ENCODE measurements at places on chromosomes 13 and 19. TPM values are rescaled to one million over a fixed set of nuclear protein-coding genes. Genes with fewer than 3 reads are reported as not detected.

GRCh38 chr19:5352229-5352763, 11.7 kb upstream of the PTPRS start:
- DNase-seq = no peak

DNA sequence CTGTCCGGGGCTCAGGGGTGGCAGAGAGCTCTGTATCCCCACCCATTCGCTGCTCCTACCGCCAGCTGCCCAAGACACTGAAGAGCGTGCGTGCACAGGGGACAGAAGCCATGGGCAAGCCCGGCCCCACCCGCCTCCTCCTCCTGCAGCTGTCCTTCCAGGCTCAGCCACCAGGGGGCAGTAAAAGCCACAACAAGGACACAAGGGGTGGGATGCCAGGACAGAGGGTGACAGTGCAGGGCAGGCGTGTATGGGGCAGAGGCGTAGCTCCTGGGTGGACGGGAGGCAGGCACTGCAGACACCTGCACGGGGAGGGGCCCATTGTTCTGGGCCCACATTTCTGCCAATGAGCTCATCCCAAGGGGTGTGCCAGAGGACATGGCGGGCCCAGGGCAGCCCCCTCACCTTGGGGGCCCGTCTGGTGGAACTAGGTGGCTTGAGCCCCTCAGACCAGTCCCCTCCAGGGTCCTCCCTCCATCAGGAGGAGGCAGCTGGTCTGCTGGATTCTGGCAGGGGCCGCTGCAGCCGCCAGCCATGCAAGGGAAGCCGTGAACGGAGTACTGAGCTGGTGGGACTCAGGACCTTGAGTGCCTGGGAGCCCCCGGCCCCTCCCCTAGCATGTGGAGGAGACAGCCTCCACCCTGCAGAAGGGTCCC, 61.2 kb downstream of the MLLT1 start:
- peak; percentile 91 for DNase-seq

DNA sequence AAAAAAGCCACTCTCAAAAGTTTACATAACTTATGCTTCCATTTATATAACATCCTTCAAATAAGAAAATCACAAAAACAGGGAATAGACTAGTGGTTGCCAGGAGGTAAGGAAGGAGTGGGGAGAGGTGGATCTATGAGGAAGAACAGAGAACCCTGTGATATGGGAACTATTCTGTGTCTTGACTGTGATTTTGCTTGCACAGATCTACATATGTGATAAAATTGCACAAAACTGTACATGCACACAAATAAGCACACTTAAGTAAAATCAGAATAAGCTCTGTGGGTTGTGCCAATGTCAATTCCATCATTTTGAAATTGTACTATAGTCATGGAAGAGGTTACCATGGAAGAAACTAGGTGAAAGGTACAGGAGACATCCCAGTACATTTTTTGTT, 121.6 kb upstream of the SGCG start:
- DNase-seq = no peak

GRCh38 chr19:4524808-4525562, 6.7 kb upstream of the PLIN4 start:
- DNase-seq = peak; percentile 40

- no peak for DNase-seq
Measured at GRCh38 chr19:1000095-1000494, at the start of gene GRIN3B. GRIN3B (plus strand) TSS chr19:1000419; CDS start chr19:1000438, 19 bp downstream.

GRCh38 chr13:101140087-101140770, 276.1 kb downstream of the NALCN start:
- DNase-seq = no peak

DNA sequence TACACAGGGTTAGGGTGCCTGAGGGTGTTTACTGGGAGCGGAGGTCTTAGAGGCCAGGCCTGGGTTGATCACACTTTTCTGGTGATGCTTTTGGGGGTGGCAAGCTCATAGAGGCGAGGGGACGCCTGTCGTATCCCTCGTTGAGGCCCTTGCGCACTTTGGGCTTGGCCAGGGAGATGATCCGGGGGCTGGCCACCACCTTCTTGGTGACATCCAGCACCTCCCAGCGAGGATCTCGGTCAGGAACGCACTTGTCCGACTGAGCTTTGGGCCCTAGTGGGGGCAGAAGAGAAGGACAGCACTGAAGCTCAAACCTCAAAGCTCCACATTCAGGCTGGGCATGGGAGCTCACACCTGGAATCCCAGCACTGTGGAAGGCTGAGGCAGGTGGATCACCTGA, 17.6 kb upstream of the MIER2 start:
- no peak for DNase-seq

- no peak for DNase-seq
Measured at GRCh38 chr19:45569619-45570421, 14.8 kb downstream of the OPA3 start.

GRCh38 chr19:43726736-43727592, 11.1 kb downstream of the IRGC start:
- no peak for DNase-seq

DNA sequence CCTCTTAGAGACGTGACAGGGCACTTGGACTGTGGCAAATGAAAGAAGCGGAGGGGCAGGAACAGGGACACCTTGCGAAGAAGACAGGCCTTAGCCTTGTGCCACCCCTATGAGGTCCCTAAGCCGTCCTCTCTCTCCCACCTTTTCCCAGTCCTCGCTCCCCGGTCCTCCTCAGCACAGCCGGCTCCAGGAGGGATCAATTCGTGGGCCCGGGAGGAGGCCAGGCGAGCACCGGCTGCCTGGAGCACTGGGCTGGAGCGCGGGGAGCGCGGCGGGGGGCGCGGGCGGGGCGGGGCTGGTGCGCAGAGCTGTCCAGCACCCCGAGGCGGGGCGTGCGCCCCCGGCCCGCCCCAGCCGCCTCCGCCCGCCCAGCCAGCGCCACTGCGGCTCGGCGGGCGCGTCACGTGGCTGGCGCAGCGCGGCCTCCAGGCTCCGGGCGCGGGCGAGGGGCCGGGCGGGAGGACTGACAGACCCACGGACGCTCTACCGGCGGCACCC, at the start of gene LRP3:
TSS of gene LRP3 (plus strand) at position 466 of the 498 bp plus-strand sequence. CDS start 456 bp downstream, outside the sequence.
- DNase-seq = peak; percentile 83

DNA sequence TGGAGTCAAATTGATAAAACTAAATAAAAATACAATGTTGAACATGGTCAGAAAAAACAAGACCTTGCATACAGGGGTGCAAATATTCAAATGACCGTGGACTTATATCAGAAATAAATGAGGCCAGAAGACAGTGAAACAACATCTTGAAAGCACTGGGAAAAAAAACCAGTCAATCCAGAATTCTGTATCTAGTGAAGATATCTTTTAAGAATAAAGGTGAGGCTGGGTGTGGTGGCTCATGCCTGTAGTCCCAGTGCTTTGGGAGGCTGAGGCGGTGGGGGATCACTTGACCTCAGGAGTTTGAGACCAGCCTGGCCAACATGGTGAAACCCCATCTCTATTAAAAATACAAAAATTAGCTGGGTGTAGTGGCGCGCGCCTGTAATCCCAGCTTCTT, 15.2 kb upstream of the CEBPA start:
- no peak for DNase-seq

- peak; percentile 85 for DNase-seq
Measured at GRCh38 chr13:26015271-26016125, 36.3 kb downstream of the SHISA2 start.

DNA sequence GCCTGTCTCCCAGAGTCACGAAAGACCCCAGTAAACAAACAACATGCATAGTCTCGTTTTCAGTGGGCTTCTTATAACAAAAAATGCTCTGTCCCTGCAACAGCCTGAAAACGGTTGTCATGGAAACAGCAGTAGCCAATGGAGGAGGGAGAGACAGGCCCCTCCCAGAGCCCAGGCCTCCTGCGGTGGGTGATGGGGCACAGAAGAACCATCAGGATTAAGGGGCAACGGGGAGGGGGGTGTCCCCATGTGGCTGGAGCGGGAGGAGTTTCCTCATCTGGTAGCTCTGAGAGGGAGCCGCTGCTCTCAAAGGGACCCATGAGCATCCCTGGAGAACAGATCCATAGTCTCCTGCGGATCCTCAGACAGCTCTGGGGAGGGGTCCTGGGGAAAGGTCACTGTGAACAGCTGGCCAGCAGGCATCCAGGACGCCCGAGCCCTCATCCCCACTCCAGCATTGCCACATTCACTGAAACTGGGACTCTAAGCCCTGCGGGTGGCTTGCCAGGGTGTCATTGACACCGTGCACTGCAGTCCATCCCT, 37.5 kb upstream of the PNMA8B start:
- DNase-seq = peak; percentile 50

DNA sequence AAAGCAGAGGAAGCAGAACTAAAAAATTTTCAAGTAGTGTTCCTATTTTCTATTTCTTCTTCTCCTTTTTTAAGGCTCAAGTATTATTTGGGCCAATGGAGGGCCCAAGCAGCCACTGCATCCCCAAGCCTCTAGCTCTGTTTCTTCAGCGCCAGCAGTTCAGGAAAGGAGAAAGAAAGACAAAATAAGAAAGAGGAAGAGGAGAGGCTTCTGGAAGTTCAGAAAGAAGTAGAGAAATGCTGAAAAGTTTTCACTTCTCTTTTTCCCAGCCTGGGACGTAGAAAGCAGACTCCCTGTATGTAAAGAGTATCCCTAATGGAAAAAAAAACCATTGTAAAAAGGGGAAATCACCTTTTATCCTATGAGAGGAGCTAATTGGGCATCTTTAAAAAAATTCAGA, 165.5 kb upstream of the KLF12 start:
- no peak for DNase-seq

DNA sequence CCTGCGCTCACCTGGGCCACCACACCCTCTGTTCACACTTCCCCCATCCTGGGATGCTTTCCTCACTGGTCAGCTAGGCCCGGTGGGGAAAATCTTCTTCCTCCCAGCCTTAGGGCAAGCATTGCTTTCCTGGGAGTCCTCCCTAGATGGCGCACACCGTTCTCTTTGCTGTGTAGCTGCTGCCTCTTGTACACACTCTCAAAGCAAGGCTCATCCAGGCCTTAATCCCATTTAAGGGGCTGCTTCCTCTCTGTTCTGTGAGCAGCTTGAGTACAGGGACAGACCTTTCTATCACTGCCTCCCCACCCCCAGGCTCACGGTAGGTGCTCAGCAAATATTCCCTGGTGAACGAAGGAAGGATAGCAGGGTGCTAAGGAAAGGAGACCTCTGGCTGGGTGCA, 11.1 kb downstream of the SLC7A10 start:
- DNase-seq = no peak

DNA sequence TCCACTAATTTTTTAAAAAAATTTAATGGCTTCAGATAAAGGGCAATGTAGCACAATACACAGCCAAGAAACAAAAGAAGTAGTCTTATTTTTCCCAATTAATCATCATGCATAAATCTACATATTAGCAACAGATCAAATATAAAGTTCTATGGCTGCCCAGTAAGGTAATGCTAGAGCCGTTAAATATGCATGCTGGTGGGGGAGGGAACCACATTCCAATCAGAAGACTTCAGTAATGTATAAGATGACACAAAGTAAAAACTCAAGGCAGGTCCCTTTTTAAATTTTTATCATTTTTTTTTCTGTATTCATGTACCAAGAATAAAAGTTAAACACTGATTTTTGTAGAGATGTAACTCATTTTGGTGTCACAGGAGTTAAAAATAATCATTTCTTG, 62.0 kb downstream of the MPHOSPH8 start:
- DNase-seq = no peak

- DNase-seq = no peak
Measured at GRCh38 chr13:46738766-46739165, 58.2 kb downstream of the ESD start.

DNA sequence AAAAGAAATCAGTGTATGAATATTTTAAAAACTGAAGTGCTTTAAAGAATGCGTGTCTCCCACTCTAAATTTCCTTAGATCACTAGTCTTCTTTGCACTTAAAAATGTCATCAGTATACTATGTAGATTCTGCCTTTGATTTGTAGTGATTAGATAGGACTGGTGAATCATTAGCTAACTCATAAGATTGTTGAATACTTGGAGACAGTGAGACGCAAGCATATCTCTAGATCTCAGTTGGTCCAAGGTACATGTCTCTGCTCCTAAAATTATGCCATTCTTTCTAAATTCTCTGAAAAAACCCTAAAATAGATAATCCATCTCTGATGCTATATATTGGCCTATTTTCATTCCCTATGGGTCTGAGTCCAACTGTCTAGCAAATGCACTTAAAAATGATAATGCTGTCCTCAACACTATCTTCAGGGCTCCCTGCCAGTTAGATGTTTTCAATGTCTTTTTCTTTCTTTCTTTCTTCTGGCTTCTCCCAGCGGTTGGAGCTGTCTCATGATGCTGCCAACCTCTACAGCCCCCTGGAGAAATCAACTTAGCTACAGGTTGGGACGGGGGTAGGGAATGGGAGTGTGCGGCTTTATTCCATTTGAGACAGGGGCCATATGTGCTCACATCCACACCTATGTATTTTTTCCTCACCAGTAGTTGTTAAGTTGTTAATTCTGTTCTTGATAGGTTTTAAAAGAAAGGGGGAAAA, 301.0 kb downstream of the NDFIP2 start:
- no peak for DNase-seq

GRCh38 chr13:44088991-44089413, 209.3 kb downstream of the LACC1 start:
- DNase-seq = no peak

DNA sequence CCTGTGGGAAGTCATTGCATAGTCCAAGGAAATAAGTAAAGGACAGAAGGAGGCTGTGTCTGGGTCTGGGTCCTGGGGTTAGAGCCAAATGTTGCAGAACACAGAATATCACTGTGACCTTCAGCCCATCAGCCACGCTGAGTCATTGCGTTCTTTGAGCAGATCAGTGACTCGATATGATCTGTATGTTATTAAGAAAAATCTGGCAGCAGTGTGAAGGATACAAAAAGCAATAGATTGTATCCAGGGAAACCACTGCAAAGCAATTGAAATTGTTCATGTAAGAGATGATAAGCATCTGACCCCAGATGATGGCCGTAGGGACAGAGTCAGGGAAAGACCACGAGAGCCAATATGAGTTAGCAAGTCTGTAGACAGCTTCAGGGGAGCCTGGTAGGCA, 1575.1 kb upstream of the SLC10A2 start:
- no peak for DNase-seq

DNA sequence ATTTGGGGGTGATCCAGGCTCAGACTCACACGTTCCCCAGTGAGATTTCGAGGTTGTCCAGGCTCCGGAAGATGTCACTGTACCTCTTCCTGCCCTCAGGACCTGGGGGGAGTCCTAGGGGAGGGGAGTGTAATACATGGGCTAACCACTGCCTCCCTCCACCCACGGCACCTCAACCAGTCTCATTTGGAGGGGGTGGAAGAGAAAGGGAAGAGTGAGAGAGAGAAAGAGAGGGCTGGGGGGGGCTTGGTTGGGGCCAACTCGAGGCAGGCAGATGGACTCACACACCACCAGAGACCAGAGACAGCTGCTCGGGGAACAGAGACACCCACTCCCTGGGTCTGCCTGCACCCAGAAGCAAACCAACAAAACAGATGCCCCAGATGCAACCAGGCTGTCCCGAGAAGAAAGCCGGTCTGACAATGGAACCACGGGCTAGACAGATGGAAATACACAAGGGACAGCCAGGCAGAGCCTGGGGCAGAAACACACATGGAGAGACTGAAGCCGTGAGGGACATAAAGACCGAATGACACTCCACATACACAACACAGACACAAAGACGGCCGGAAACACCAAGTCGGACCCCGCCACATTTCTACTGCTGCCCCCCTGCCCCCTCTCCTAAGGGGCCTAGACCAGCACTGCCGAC, 825 bp downstream of the GMIP start:
- DNase-seq = peak; percentile 41

Gene CRB3
- total RNA-seq = 55.1 TPM

Gene TGFBR3L
- total RNA-seq = 0.77 TPM

Gene SLC10A2
- total RNA-seq = not detected

Gene TNNI3
- total RNA-seq = 4.8 TPM

Gene HPN
- total RNA-seq = 31.1 TPM

Gene YJEFN3
- total RNA-seq = 0.77 TPM

Gene CEBPG
- 29.7 TPM for total RNA-seq

Measured in lung (tissue), 17 donors.